COR-L47 (cell line): ENCODE measurements at places on chromosomes 6 and 20.

- DNase-seq, result no peak
Observed at GRCh38 chr6:44699082-44699481, 311.6 kb downstream of the CDC5L start.

DNA sequence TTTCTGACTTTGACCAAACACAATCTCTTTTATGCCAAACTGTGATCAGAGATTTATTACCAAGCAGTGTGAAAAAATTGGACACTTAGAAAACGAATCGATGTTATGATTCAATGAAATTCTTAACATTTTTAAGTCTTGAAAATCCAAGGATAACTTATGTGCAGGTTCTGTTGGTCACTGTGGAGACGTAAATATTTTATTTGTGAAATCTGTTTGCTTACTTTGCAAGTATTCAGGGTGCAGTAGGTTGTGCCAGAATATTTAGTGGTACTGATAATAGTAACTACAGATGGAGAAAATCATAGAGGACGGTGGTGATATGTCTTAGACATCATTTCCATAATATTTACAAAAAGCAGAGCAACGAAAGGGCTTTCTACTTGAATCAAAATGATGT lies 97.3 kb downstream of the BMP2 start:
- no peak for DNase-seq

GRCh38 chr6:109167562-109167961 lies 72.3 kb downstream of the CEP57L1 start:
- no peak for DNase-seq

- DNase-seq, result no peak
Observed at GRCh38 chr6:10529231-10529801, 8.2 kb downstream of the GCNT2 start.

DNA sequence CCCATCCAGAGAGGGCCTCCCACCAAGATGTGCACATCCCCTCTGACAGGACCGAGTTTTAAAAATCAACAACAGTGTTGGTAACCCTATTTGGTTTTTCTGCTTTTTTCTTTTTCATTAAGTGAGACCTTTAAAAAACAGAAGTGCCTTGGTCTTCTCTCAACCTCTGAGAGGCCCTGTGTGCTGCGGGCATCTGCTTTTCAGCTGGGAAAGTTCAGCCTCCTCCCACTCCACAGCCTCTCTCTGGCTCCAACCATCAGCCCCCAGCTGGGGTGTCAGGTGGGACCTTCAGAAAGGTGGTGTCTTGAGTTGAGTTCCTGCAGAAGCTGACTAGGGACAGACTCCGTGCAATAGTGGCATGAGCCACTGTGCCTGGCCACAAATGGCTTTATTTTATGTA lies 64.6 kb upstream of the ZMYND8 start:
- DNase-seq, result no peak

DNA sequence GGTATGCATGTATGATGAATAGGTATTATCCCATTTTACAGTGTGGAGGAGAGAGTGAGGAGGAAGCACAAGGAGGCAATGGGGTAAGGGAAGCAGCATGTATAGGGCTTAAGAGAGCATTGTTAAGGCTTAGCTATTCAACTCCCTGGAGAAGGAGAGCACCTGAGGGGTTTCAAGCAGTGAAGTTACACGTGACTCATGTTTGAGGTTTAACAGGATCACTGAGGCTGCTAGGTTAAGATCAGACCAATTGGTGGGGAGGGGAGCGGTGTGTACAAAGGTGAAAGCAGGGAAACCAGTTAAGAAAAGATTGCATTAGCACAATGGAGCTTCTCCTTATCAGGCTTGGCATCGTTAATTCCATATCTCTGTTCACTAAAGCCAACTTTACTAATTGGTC lies 64.4 kb upstream of the NHSL1 start:
- DNase-seq, result no peak

GRCh38 chr20:32804022-32804715 lies 15.6 kb upstream of the MAPRE1 start:
- no peak for DNase-seq

DNA sequence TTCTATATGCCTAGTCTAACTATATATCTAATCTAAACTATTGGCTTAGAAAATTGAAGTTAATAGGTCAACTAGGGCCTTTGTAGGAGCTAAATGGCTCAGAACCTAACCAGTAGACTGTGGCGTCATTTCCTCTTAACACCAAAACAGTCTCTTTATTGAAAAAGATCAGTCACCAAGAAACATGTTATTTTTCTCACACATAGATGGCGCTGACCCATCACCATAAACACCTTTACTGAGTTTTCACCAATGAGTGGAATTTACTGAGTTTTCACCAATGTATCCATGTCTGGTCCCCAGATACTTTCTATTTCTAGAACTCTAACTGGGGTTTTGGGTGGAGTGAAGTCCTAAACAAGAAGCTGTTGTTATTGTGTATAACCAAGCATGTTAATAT lies 636.0 kb downstream of the BCKDHB start:
- peak; percentile 44 for DNase-seq

GRCh38 chr6:130034378-130035146 lies 16.2 kb downstream of the L3MBTL3 start:
- DNase-seq, result no peak

DNA sequence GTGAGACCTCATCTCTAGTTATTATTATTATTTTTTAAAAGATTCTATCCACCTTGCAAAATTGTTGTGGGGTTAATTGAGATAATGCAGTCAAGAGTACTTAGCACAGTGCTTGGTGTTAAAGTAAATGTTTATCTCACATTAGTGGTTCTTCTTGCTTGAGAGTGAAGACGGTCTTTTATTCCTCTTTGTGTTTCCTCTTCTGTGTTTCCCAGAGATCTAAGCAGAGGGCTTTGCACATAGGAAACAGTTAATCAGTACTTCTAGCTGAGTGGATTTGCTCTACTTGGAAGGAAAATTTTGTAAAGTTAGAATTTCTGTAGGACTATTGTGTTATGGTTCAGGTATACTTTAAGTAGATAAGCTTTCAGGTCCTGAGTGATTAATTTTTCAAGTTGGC lies 3.5 kb downstream of the ARMC2 start:
- no peak for DNase-seq

- peak; percentile 92 for DNase-seq
Observed at GRCh38 chr6:41336824-41337223, 1.4 kb downstream of the NCR2 start.

- peak; percentile 0 for DNase-seq
Observed at GRCh38 chr20:37075932-37076685, 19.7 kb downstream of the RBL1 start.

DNA sequence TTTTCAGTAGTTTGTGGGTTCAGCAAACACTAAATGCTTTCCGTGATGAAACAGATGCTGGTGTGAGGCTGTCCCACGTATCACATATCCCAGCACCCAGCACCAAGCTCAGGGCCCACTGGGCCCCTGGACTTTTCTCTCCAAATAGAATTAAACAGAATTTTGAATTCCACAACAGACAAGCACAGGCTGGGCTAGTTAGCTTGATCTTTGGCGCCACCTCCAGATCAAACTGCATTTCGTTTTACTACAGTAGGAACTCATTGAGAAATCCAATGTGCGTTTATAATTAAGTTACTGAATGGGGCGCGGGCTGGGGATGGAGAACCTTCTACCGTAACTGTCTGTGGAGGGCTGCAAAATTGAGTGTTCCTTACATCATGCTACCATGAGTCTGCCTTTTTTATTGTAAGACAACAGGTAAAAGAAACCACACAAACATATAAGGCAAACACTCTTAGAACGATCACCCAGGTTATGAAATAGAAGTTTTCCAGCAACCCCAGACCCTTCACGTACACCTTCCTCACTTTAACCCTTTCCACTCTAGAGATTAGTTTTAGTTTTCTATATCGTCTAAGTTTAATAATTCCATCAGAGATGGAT lies 107.8 kb downstream of the ZFP64 start:
- peak; percentile 56 for DNase-seq

DNA sequence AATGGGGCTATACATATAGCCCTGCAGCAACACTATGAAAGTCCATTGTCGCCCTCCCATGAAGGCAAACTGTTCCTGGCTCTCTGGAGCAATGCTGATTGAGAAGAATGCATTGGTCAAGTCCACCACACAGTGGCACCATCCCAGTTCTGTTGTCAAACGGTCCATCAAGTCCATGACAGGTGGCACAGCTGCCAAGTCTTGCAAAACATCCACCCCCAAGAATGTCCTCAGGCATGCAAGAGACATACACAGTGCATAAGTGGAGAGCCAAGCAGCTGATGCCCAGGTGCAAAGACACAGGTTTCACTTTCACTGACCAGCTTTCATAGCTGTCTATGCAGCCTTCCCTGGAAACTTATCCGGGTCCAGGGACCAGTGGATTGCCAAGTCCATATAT lies 17.5 kb downstream of the ZNF391 start:
- no peak for DNase-seq

DNA sequence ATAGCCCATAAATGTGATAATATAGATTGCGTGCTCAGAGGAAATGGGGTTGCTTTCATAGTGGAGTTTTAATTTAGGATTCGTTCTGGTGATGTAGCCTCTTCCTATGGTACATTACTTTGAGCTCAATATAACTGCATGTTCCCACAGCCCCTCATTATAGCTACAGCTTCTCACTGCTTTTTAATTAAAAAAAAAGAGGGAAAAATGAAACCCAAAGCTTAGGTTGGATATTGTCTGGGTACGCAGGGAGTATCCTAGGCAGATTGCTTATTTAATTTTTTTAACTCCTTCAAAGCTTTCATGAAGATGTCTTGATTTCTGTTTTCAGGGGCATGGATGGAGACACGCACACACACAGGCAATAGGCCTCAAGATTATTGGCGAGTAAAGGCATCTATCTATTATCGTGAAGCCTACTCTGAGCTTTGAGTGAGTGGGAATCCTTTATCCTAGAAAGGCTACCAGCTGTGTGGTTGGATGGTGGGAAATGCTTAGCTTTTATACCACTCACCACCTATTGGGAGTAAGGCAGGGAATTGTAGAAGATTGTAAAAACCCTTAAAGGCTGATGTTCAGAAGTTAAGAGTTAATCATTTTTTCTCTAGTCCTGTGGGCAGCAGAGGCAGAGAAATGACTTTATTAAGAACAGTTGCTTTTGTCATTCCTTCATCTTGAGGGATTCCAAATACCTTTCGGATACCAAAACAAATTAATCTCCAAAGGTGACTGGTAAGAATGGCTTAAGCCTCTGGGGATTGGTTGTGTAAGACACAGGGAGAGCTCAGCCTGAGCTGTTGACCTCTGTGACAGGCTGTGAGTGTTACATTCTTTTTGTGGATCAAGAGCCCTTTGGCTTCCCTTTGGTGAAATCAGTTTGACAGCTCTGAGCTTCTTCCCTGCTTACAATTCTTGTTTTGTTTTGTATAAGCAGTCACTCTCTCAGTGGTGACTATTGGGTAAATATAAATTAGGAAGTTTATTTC lies 33.4 kb downstream of the CTNNBL1 start:
- no peak for DNase-seq

- DNase-seq, result no peak
Observed at GRCh38 chr6:16087386-16087785, 41.5 kb upstream of the MYLIP start.

DNA sequence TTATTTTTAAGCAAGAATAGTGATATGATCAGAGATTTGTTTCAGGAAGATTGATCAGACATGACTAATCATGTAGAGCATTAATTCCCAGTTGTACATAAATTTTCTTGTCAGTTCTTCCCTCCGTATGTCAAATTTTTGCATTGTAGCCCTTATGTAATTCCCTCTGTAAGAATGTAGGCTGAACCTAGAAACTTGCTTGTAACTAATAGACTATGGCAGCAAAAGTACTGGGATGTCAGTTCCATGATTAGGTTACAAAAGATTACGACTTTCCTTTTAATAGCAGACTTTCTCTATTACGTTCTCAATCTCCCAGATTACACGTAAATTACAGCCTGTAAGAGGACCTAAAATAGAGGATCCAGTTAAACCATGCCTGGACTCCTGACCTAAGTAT lies 79.4 kb upstream of the EPHA7 start:
- DNase-seq, result no peak
